ENCODE measurements at places on chromosomes 7 and 10.

DNA sequence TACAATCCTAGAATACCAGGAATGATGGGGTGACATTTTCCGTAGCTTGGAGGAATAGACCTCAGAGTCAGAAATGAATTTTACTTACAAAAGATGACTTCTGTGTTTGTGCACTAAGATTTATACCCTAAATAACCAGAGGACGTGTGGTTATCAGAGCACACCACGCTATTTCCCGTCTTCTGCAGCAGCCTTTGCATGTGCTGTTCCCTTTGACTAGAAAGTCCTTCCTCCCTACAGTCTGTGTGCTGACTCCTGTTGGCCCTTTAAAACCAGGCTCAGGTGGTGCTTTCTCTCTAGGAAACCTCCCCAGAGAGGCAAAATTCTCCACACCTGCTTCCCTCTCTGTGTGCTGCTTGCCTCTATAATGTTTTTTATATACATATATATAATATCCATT is 73.3 kb upstream of the SMNDC1 start:
- no peak for DNase-seq

- no peak for DNase-seq
Observed at GRCh38 chr10:61125560-61126170, 181.7 kb upstream of the RHOBTB1 start.

DNA sequence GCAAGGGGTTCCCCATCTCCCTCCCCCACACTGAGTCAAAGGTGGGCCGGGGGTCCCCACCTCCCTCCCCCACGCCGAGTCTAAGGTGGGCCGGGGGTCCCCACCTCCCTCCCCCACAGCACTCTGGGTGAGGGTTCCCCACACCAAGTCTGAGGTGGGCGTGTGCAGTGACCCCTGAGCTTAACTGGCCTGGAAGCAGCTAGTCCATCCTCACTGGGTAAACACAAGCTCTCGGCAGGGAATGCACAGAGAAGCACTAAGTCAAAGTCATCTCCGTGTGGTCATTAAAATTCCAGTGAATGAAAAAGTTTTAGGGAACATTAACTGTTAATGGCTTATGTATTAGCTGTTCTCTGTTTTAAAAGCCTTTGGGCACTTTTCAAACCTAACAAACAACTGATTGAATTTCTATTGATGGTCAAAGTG is 43.7 kb upstream of the PRKAR1B start:
- DNase-seq, result no peak

DNA sequence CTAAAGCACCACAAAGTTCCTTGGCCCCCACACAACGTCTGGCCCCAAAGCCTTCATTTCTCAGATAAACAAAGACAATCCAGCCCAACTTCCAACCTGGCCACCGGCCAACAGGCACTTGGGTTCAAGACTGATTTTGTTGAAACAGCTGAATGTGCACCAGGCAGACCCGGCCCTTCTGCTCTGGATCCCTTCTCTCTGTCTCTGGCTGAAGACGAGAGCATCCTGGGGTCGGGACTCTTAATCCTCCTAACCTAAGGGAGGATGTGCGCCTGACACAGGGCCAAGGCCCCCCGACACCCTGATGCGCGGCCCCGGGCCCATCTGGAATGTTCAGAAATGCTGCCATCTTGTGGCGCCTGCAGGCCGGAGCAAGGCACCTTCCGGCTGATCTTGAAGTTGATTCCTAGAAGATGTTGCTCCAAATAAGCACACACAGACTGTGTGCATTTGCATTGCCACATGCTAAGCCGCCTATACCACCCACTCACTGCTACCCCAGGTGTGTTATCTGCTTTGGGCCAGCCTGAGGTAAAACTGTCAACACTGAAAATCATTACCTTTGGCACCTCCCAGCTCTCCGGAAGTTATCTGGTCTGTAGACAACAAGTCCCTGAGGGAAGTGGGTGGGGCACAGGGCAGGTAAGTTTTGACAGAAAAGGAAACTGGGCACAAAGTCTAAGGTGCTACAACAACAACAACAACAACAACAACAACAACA is 98.4 kb upstream of the HABP2 start:
- no peak for DNase-seq

GRCh38 chr10:93771354-93771753 is 13.6 kb downstream of the LGI1 start:
- DNase-seq, result no peak

GRCh38 chr7:152081088-152081487 is 55.6 kb downstream of the GALNT11 start:
- DNase-seq, result no peak

DNA sequence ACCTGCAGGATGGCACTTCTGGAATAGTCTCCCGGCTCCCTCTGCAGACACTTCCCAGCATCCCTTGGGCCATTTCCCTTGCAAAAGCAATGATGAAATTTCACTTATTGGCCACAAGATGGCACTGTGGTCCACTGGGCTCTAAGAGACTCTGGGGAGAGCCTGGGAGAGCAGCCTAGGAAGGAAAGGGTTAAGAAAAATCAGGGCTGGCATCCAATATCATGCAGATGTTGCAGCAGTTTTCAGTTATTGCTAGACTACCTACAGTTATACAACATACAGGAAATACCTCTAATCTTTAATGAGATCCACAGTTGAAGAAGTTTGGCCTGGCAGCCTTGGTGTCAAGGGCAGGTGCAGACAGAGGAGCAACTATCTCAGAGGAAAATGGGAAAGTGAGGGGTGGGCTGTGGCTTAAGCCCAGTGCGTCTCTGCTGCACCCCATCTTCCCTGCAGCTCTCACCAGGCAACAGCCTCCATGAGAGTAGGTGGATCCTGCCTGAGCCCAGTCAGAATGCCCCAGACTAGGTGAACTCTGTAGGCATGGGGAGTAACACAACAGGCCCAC is 100.2 kb upstream of the PRSS58 start:
- no peak for DNase-seq

DNA sequence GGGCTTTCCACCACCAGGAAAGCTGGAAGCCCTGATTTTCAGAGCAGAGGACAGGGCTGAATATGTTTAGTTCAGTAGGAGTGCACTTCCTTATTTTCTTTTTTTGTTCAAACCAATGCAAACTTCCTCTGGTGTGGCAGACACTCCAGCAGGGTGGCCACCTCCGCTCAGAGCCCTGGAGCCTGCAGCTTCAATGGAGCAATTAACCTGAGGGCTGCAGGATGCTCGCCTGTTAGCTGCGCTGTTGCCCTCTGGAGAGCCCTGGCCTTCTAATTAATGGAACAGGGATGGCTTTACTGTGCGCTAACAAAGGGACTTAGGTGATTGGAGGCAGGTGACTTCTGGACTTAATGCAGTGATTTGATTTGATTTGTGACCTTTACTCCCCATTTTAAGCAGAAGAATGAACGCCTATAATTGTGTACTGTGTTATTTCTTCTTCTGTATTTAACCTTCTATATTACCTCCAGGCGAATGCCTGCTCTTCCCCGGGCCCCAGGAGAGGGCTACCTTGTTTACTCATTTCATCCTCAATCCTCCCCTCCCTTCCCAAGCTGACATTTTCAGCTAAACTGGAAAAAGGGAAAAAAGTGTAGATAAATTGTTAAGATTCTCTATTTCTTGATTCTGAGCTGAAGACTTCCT is 123.0 kb upstream of the CTBP2 start:
- DNase-seq, result no peak

DNA sequence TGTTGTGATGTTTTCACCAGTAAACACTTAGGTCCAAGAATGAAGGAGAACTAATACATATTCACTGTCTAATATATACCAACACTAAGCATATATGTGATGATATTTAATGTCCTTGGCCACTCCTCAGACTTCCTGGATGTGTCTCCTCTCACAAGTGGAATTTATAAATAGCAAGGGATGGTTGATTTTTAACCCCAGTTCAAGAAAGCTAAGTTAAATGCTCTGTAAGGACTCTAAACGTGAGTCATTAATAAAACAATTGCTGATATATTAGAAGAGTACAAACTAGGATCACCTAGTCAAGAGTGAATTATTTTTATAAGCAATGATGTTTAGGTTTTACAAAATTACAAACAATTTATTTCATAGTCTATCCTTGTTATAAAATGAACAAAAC is 355.9 kb upstream of the TMEM229A start:
- no peak for DNase-seq

DNA sequence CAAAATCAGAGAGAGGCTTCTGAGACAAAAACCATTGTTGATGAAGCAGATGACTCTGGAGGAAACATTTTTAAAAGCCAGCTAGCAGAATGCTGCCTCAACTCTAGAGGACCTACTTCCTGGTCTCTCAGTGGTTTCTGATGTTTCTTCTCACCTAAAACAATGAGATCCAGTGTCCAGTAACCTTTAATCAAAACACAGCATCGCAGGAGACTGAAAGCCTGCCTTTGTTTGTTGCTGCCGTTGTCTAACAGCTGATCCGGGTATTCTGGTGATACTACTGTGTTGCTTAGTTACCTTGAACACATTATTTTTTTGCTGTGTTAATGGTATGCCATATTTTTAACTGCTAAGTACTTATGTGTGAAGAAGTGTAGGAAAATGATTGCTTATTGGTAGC is 70.9 kb downstream of the WIPF3 start:
- no peak for DNase-seq

DNA sequence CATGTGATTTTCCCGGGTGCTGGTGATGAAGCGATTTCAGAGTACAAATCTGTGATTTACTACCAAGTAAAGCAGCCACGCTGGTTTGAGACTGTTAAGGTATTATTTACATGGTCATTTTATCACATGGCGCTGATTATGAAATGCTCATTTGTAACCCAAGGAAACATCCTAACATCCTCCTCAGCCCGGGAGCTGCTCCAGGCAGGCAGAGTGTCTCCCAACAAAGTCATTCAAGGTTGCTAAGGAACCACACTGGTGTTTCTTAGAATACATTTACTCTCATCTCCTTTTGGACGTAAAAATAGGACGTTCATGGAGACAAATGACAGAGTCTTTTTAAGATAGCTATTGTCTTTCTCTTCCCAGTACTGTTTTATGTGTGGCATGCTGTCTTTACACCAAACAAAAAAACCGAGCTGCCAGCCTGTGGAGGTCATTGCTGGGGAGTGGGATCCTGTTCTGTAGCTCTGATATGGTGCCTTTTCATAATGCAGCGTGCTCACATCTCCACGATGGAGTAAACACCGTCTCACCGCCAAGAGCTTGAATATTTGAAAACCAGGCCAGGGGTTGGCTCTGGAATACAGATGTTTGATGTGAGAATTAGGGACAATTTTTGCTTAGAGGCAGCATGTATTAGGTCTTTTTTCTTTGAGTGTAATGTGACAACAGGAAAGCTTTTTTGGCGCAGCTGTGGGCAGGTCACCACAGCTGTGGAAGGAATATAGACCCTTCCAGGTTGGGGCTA is 119.6 kb downstream of the DOCK1 start:
- no peak for DNase-seq

- DNase-seq, result no peak
Observed at GRCh38 chr7:28155019-28155660, 25.5 kb downstream of the JAZF1 start.

DNA sequence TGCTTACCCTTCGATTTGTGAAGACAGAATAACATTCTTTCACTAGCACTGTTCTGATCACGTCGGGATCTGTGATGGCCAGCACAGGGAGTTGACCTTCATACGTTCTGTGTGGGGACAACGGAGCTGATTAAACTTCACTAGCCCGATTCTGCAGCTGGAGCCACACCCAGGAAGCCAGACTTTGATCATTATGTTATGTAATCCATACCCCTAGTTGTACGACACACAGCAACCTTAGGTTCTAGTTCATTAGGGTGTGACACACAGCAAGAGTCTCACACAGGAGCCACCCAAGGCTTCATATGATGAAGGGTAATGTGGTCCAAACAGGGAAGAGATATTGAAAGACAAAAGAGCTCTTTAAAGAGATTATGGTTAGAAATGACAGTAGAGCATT is 7.2 kb downstream of the CYP3A5 start:
- no peak for DNase-seq
